ENCODE measurements at places on chromosomes 6 and 20.

GRCh38 chr6:157514659-157515496 lies 133.9 kb downstream of the ZDHHC14 start:
- DNase-seq: peak; percentile 69

GRCh38 chr6:88661136-88661535 lies 302.3 kb downstream of the RNGTT start:
- no peak for DNase-seq

DNA sequence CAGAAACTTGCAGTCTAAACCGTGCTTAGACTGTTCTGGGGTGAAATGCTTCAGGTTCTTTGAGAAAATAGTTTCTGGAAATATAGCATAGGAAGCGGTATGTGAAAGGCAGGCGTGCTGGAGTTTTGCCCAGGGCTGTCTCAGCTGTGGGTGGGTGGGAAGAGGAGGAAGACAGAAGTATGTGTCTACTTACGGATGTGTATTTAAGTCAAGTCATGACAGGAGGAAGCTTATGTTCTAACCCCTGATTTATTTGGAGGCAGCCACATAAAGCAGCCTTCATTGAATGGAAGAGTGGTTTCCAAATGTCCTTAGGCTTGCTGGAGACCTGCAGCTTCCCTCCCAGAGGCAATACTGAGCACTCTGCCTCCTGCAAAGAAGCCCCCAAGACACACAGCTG lies 345.8 kb upstream of the PRND start:
- DNase-seq: peak; percentile 60

GRCh38 chr20:23116311-23117089 lies 30.4 kb upstream of the CD93 start:
- DNase-seq: no peak

- DNase-seq: peak; percentile 58
These were observed 13.9 kb downstream of the TOMM6 start for GRCh38 chr6:41801380-41801779.

DNA sequence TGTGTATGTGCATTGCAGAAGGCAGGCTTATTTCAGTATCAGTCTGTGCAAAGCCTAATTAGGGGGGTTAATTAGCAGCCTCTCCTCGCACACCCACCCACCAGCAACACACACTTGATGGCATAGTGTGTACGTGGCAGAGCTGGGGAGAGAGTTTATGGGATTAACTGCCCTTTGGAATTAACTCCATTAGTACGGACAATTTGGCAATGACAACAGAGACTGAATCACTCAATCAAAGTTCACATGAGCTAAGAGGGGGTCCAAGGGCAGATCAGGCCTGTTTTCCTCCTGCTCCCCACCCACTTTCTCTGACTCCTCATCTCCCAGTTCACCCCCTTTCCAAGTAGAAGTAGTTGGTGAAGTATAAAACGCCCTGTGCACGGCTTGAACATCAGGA lies 69.5 kb downstream of the LRFN2 start:
- DNase-seq: no peak

DNA sequence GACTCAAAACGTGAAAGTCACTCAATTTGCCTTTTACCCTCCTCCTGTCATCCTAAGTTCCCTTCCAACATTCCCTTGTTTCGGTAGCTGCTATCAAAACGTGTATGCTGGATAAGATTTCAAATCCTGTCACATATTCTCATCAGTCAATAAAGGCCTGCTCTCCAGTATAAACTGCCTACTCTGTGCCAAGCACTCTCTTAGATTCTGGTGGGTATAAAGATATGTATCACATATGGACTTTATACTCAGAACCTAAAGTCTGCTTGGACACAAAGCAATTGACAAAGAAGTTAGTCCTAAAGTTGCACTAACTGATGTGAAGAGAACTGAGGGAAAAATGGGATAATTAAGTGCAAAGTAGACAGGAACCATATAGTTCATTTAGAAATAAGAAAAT lies 476.6 kb upstream of the MARCKS start:
- no peak for DNase-seq

GRCh38 chr6:34150766-34151165 lies 4.9 kb upstream of the GRM4 start:
- DNase-seq: no peak

GRCh38 chr6:95636552-95637431 lies 59.5 kb downstream of the MANEA start:
- no peak for DNase-seq

GRCh38 chr6:31079656-31080261 lies 32.6 kb downstream of the C6orf15 start:
- peak; percentile 62 for DNase-seq

- no peak for DNase-seq
These were observed 650.5 kb downstream of the RNF144B start for GRCh38 chr6:19037607-19038006.

GRCh38 chr20:63682384-63683139 lies 13.9 kb upstream of the TNFRSF6B start:
- DNase-seq: peak; percentile 6

- no peak for DNase-seq
These were observed 47.4 kb downstream of the TPD52L1 start for GRCh38 chr6:125200941-125201340.

DNA sequence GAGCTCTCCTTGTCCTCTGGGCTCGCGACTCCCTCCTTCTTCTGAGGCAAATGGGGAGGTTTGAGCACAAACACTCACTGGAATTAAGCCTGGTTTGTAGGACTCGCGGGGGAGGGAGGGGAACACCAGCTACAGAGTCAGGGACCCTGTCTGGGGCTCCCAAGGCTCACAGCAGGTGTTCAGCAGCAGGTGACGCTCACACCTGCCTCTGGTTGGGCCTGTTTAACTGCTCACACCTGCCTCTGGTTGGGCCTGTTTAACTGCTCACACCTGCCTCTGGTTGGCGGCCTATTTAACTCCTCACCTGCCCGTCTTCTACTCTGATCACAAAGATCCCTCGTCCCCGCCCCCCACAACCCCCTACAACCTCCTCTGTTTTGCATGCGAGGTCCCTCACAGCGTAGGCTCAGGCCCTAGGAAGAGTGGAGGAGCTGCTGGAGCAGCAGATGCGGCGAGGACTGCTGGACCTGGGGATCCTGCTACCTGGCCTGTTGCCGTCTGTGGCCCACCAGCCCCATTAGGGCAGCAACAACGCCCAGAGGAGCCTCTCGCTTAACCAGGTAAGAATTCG lies 181.9 kb downstream of the ERMARD start:
- DNase-seq: no peak

GRCh38 chr20:25491446-25492038 lies 84.1 kb downstream of the GINS1 start:
- DNase-seq: no peak

GRCh38 chr20:3208786-3209256 lies 477 bp upstream of the ITPA start:
- DNase-seq: peak; percentile 39

DNA sequence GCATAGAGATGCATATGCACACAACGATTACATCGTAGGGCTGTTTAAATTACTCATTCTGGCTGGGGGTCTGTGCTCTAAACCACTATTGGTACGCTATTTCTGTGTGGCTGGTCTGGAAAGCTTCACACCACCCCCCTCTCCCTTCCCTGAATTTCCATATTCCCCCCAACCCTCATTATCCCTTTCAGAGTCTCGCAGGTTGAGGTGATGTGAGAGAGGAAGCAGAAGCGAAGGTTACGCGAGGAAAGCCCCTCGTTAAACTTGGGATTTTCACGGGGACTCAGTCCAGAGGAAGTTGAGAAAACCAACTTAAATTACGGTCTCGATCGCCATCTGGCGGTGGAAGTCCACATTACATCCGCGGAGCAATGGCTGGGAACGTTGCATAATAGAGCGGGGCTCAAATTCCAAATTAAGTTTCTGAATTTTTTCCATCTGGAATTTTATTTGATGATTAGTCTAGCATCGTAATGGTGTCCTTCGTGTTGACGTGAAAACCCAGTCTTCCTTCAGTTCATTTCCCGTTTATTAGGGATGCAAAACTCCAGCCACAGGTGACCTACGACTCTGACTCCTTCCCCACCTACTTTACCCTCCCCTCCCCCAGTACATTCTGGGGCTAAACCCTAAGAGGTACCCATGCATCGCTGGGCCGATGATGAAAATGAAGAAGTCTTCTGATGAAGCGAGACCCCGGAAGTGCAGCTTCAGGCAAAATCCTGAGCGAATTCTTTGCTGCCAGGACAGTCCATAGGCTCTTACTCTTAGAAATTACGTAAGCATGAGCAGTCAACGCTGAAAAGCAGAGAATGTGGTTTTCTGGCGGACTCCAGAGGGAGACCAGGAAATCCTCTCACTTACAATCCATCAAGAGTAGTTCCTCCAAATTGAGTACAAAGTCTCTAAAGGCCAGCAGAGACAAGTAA lies 19.7 kb downstream of the HLA-DOB start:
- peak; percentile 72 for DNase-seq

- DNase-seq: peak; percentile 53
These were observed 42.8 kb upstream of the RALGAPA2 start for GRCh38 chr20:20755231-20755630.

DNA sequence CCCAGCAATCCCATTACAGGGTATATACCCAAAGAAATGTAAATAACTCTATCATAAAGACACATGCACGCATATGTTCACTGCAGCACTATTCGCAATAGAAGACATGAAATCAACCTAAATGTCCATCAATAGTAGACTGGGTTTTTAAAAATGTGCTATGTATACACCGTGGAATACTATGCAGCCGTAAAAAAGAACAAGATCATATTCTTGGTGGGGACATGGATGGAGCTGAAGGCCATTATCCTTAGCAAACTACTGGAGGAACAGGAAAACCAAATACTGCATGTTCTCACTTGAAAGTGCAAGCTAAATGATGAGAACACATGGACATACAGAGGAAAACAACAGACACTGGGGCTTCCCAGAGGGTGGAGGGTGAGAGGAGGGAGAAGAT lies 201.2 kb downstream of the GMDS start:
- no peak for DNase-seq

DNA sequence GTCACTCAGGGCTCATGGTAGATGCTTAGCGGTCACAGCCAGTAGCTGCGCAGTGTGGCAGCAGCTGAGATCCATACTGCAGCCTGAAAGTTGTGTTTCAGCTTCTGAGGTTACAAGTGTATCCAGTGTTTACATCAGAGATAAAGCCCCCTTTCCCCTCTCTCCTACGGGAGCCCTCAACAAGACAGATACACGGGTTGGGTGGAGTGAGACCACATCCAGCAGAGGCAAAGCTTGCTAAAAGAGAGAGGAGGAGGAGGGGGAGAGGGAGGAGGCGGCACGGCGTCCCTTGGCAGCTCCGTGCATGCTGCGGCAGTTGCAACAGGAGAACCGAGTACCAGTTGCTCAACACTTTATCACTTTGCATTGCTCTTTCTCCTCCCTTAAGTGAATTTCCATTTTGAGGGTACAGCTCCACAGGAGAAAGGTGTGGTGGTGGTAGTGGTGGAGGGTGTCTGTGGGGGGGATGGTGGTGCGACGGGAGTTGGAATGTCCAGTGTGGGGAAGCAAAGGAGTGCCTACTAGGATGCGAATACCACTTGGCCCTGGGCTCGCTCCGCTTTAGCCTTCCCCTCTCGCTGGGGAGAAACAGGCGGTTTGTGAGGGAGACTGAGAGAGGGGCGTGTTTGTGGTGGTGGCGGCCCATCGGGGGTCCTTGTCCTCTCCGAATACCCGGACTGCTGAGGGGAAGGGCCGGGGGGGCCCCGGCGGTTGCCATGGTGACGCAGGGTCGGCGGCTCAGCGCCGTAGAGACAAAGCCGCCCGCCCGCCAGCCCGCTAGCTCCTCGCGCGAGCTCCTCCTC lies 405 bp upstream of the RNF182 start:
- DNase-seq: peak; percentile 32

DNA sequence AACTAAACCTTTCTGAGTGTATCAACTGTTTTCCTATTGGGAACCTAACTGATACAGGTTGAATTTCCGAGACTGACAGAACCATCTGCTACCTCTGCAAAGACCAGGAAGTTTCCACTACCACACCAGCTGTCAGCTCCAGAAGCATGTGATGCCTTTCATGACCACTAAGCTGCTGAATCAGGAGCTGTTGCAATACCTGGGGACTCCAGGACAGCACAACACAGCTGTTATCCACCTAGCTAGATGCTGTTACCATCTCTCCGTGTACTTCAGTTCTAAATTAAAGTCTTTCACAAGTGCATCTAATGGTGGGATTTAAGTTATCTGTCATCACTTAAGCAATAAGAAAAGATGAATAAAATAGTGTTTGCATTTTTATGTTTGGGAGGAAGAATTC lies 158.2 kb upstream of the IMPG1 start:
- DNase-seq: no peak

- no peak for DNase-seq
These were observed 77.4 kb downstream of the CD83 start for GRCh38 chr6:14194976-14195375.

GRCh38 chr20:23048283-23049200 lies 930 bp downstream of the THBD start:
- DNase-seq: peak; percentile 53

GRCh38 chr6:168050881-168051586 lies 28.0 kb downstream of the FRMD1 start:
- DNase-seq: no peak

DNA sequence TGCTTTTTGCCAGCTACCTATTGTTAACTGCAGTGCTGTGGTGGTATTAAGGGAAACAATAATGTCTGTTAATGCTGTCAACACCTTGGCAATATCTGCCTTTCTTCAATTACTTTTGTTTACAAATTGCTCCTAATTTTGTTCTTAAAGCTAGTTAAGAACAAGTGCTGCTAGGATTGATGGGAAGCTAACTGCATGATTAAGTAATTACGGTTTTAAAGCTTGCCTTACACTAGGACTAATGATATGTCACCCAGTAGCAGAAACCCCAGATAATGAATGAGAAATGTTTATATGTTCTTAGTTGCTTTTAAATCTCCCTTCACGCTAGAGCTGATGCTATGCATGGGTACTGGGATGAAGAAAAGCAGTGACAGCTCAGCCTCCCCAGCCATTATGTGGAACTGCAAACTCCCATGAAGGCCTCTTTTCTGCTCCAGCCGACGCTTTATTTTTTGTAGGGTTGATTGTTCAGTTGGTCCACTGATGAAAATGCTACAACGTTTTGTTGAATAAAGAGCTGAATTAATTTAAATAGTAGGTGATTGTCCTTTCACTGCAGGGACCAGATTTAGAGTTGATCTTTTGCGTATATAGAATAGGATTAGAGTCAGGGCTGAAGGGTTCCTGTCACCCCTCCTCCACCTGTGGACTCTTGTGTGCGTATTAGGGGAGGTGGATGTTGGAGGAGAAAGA lies 610.5 kb downstream of the TFAP2B start:
- no peak for DNase-seq

DNA sequence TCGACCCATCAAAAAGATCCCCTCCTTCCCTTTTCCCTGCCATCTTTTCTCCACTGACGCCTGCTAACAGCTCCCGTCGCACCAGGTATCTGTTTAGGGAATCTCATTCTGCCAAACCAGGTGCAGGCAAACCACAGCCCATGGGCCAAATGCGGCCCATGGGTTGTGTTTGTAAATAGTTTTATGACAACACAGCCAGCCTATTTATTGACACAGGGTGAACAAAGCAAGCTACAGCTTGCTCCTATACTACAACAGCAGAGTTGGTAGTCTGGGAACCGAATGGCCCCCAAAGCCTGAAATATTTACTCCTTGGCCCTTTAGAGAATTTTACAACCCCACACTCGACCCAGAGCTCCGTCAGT lies 16.4 kb downstream of the NFATC2 start:
- DNase-seq: no peak

GRCh38 chr20:24108581-24108980 lies 120.0 kb upstream of the GGTLC1 start:
- no peak for DNase-seq

Measured in Kasumi-1 (cell line).